ENCODE measurements at places on chromosomes 6 and 20.

- DNase-seq = no peak
Measured at GRCh38 chr6:151196555-151196954, 43.2 kb upstream of the AKAP12 start.

GRCh38 chr6:167805349-167806060 is 21.2 kb upstream of the AFDN start:
- DNase-seq = no peak

- DNase-seq = no peak
Measured at GRCh38 chr6:117540670-117541069, 58.2 kb downstream of the DCBLD1 start.

GRCh38 chr6:170461556-170462365 is 91.3 kb downstream of the PSMB1 start:
- no peak for DNase-seq

GRCh38 chr6:56004426-56004825 is 129.0 kb upstream of the BMP5 start:
- DNase-seq = no peak

GRCh38 chr6:3902871-3903648 is 53.9 kb downstream of the FAM50B start:
- no peak for DNase-seq

Measured in CD4-positive, CD25-positive, alpha-beta regulatory T cell (primary cell).